ENCODE measurements at places on chromosomes 11 and 22.

DNA sequence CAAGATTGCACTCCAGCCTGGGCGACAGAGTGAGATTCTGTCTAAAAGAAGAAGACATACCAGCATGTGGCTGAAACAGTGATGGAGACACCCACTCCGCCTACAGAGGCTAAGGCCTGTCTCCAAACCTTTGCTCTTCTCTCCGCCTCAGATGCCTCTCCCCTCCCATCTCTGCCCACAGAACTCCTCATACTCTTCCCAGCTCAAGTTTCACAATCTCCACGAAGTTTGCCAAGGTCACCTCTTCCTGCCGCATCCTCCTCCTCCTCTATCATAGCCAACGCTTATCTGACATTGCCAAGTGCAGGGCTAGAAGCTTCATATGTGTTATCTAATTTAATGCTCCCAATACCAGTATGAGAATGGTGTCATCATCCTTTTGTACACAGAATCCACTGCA lies 25.9 kb upstream of the FBLN1 start:
- DNase-seq = no peak

DNA sequence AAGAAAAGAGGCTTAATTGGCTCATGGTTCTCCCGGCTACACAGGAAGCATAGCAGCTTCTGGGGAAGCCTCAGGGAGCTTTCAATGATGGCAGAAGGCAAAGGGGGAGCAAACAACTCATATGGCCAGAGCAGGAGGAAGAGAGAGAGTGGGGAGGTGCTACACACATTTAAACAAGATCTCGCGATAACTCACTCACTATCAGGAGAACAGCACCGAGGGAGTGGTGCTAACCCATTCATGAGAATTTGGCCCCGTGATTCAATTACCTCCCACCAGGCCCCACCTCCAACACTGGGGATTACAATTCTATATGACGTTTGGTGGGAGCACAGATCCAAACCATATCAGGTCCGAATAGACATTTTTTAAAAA lies 41.7 kb upstream of the APLNR start:
- DNase-seq = no peak

DNA sequence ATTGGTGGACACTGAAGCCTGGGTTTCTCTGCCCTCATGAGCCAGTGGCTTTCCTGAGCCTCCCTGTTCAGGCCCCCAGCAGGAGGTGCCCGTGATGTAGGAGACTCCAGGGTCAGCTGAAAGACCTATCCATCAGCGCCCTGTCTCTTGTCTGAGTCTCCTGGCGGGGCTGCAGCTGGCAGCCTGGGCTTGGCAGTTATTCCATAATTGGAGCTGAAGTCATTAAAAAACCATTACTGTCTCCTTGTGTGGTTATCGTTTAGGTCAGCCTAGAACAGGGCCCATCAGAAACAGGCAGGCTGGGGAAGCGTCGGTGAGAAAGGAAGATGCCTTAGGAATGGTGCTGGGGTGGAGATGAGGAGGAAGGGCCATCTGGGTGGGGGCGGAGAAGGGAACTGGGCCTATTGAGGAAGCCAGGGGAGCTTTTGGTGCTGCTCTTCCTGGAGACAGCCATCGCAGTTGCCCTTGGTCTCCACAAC lies 5.0 kb downstream of the TUB start:
- DNase-seq = no peak

- peak; percentile 81 for DNase-seq
Observed at GRCh38 chr11:67268081-67268961, 2.0 kb downstream of the GRK2 start.

DNA sequence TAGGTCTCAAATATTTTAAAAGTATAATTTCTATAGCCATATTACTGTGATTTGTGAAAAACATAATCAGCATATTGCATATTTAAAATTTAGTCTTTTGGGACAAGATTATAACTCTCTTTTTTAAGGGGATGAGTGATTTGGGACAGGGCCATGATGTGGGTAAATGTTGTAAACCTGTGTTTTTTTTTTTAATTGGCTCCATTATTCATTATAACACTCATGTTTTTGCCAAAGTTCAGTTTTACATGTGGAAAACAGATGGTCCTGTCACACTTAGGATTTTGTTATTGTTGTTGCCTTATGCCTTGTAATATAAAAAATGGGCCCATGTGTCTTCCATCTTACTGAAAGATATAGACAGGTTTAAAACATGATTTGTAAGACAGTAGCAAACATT lies 1413.5 kb upstream of the RAG2 start:
- no peak for DNase-seq

- DNase-seq = no peak
Observed at GRCh38 chr11:61682093-61682732, 2.0 kb downstream of the DAGLA start.

- no peak for DNase-seq
Observed at GRCh38 chr11:13047884-13048283, 38.8 kb downstream of the RASSF10 start.

DNA sequence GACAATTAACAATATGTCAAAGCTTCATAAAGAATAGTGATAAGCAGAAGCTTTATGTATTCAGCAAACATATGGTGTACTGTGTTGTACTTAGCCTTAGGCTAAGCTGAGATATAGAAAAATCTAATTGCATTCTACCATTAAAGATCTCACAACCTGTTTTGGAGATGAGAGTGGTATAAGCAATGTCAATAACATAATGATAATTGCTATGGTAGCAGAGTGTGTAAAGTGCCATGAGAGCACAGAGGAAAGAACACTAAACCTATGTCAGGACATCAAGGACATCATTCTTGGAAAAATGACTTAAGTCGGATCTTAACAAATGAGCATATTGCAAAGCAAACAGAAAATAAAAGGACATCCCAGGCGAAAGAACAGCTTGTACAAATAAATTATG lies 28.6 kb upstream of the ANGPTL5 start:
- DNase-seq = no peak

DNA sequence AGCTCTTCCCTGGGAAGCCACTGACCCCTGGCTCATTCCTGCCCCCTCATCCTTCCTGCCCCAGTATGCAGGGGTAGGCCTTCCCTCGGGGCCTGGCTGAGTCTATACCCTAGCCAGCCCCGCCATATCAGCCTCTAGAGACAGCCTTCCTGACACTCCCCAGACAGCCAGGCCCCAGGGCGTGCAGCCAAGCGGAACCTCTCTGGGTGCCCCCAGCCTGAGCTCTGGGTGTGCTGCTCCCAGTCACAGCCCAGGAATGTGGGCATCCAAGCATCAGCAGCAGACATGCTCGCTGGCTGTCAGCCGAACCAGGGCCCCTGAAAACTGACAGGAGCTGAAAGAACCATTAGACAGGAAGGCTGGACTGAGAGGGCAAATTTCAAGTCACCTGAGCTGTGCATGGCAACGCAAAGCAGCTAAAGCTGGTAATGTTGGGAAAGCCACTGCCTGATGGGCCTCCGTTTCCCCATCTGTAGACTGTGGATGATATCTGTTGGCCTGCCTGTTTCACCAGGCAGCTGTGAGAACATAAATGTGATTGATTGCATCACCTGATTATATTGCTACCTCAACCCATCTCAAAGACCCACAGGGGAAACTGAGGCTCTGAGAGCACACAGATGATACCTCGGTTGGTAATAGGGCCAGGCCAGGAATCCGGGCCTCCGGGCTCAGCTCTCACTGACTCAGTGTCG lies 93.2 kb downstream of the LRRC32 start:
- no peak for DNase-seq

DNA sequence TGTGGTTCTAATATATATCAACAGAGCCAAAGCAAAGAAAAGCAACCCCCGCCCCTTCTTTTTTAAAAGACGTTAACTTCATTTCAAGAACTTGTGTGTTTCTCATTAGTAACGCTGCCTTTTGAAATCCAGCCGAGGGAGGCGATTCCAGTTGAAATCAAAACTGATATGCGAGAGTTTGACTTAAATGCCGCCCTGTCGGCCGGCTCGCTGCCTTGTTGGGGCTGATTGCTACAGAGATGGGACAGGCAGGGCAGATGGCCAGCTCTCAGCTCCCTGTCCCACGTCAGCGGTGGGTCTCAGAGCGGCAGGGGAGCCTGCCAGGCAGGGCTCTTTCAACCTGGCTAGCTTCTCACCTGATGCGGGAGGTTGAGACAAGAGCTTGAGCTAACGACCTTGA lies 51.9 kb upstream of the ALX4 start:
- DNase-seq = no peak

DNA sequence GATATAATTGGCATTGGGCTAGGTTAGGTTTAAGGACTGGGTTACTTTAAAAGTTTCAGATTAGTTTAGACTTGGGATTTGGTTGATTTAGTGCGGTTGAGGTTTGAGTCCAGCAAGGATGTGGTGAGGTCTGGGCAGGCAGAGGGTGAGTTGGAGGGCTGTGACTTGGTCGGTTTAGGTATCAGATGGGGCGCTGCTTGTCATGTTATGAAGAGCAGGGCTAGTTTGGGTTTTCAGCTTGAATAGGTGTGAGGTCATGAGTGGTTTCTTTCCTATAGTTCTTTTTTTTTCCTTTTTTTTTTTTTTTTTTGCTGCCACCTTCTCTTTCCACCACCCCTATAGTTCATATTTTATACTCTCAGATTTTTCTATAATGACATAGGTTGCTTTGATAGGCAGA lies 4.8 kb downstream of the CLCF1 start:
- DNase-seq = peak; percentile 45

GRCh38 chr22:50219800-50220602 lies 19.2 kb downstream of the SELENOO start:
- no peak for DNase-seq

GRCh38 chr11:15532432-15532831 lies 417.7 kb downstream of the INSC start:
- DNase-seq = no peak

DNA sequence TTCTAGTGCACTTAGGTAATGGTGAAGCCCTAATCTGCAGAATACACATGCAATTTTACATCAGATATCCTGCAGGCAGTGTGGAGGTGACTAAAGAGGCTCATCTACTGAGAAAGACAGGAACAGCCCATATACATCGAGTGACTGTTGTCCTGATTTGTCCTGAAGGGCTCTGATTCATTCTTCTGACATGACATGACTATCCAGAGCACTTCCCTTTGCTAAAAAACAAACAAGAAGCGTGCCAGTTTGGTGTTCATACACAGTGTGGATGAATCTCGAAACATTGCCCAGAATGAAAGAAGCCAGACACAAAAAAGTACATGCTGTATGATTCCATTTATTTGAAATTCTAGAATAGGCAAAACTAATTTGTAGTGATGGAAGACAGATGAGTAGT lies 48.0 kb upstream of the AMPD3 start:
- no peak for DNase-seq

GRCh38 chr11:28961726-28962125 lies 853.5 kb downstream of the METTL15 start:
- DNase-seq = no peak

DNA sequence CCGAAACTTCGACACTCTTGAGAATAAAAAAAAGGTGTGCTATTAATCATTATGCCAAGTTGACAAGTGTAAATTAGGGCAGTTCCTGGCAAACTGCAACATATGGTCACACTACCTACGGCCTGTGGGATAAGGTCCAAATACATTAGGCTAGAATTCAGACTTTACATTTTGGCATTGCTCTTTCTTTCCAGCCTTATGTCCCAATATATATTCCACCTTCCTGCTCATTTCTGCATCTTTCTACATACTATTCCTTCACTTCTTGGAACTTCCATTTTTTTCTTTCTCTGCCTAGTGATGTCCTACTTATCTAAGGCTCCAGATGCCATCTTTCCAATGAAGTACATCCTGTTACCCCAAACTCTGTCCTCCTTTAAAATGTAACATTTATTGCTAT lies 577.2 kb downstream of the LRRC4C start:
- DNase-seq = no peak

DNA sequence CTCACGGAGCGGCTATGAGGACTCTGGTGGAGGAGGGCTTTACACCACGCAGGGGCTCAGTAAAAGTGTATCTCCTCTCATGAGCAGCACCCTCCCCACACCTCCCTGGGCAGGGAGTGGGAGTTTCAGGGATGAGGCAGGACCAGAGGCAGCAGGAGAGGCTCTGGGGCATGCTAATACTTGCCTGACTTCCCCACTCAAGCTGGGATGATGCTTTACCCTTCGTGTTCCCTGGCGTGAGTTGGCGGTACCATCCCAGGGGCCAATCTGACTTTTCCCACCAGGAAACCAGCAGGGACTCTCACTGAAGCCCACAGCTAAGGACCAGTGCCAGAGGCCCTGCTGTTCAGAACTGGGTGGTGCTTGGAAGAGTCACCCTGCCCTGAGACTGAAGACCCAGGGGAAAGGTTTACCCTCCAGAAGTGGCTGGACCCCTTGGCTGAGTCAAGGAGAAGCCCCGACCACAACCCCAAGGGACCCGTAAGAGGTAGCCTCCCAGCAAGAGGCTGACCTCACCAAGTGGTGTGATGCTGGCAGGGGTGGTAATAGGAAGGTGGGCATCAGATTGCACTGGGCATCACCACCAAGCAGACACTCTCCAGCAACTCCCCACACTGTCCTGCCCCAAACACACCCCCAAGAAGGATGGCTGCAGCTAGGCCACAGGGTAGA lies 65.6 kb downstream of the THAP12 start:
- no peak for DNase-seq
